ENCODE measurements at places on chromosomes 3 and 15.

GRCh38 chr3:30702828-30703397 lies 96.5 kb downstream of the TGFBR2 start:
- no peak for DNase-seq

GRCh38 chr3:122353215-122353614 lies 28.2 kb downstream of the CSTA start:
- DNase-seq: no peak

DNA sequence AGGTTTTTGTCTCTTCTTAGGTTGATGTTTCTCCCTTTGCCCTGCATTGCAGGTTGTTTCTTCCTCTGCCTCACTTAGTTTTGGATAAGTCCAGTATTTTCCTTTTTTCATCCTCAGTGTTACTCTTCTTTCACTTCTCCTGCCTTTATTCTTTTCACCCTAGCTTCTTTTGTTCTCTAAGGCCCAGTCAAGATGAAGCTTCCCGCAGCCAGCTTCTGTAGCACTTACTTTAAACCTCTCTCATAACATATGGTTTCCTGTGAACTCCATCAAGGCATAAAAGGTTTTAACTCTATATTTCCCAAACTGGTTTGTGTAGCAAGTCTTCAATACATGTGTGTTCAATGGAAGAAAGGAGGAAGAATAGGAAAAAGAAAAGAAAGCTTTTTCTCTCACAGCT lies 54.1 kb downstream of the TP63 start:
- no peak for DNase-seq

DNA sequence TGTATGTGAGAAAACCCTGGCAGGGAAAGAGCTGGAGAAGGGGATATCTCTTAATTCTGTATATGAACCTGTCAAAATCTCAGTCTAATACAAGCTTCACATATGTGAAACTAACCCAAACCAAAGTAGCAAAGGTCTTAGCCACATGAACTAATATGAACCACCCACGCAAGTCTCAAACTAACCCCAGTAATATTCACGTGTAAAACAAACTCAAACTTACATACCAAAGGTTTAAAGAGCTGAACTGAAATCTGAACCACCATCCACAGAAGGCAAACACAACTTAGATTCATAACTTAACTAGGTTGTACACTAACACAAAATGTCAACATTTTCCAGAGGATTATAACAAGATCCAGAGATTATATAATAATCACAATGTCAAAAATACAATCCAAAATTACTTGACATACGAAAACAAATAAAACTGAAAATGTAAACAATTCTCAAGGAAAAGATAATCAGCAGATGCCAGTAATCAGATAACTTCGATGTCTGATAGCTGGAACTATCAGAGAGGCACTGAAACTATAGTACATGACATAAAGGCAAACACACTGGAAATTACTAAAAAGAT lies 64.1 kb downstream of the VPS13C start:
- no peak for DNase-seq

GRCh38 chr3:34570916-34571705 lies 772.7 kb downstream of the PDCD6IP start:
- no peak for DNase-seq

DNA sequence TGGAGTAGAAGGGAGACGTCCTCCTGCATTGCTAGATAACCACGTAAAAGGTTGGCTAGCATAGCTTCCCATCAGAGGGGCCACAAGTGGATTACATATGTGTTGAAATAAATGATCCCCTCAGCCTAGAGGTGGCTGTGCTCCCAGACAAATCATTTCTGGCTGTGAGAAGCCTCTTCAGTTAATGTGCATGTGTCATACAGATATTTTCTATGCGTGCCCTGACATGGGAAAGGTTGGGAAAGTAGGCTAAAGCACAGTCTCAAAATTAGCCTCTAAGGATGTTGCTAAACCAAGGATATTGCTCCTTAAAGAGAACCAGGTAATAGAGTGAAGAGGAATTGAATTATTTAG lies 17.8 kb downstream of the USP3 start:
- no peak for DNase-seq

GRCh38 chr3:186241910-186242821 lies 119.9 kb downstream of the DGKG start:
- peak; percentile 75 for DNase-seq

DNA sequence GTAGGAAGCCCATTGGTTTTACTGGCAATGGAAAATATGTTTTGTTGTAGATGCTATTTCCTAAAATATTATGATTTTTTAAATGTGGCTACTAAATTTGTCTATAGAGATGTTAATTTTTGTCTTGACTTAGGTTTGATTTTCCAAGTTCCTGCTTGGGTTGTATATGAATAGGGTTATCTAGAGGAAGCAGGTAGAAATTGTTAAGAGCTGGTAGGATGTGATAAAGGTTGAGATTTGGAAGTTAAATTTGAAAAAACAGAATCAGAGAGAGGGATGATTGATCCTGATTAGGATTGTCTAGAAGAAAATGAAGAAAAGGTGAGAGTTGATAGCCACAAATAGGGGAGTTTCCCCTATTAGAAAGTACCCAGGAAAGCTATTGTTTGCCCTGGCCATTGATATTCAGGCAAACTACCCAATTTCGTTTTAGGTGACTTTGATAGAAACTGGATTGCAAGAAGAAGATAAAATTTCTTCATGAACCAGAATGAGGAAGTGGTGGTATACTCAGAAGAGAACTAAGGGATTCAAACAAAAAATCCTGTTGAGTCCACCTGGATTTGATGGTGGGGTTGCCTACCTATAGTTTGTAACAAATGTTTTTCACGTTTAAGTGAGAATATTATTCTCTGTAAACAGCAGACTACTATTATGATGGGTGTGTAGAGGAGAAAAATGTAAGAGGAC lies 91.2 kb upstream of the PHLDB2 start:
- no peak for DNase-seq

GRCh38 chr15:64634576-64635498 lies 140.6 kb downstream of the RBPMS2 start:
- no peak for DNase-seq

DNA sequence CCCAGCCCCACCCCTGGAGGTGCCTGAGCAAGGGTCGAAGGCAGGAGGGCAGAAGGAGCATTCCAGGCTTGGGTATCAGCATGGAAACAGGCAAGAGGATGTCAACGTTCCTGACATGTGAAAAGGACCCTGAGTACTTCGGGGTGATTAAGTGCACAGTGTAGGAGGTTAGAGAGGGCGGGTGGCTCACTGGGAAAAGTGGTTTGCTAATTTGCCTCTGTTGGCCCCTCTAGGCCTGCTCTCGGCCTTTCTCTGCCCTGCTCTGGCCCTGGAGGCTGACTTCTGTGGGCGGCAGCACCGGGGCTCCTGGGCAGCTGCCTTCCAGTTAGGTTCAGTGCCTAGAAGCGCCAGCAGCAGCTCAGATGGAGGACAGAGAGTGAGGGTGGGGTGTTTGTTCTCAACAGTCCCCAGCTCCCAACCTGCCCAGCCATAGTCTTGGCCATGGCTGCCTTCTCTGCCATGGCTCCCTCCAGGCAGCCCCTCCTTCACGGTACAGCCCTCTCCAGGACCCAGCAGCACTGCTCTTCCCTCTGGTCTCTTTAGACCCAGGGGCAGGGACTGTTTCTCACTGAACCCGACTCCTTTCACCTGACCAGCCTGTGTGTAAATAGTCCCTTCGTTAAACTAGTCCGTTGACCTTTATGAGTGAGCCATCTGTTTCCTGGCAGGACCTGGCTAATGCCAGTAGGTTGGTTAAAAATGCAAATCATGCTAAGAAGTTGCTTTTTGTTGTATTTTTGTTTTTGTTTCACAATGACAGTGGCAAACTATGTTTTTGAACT lies 107.1 kb upstream of the TPM1 start:
- DNase-seq: no peak

DNA sequence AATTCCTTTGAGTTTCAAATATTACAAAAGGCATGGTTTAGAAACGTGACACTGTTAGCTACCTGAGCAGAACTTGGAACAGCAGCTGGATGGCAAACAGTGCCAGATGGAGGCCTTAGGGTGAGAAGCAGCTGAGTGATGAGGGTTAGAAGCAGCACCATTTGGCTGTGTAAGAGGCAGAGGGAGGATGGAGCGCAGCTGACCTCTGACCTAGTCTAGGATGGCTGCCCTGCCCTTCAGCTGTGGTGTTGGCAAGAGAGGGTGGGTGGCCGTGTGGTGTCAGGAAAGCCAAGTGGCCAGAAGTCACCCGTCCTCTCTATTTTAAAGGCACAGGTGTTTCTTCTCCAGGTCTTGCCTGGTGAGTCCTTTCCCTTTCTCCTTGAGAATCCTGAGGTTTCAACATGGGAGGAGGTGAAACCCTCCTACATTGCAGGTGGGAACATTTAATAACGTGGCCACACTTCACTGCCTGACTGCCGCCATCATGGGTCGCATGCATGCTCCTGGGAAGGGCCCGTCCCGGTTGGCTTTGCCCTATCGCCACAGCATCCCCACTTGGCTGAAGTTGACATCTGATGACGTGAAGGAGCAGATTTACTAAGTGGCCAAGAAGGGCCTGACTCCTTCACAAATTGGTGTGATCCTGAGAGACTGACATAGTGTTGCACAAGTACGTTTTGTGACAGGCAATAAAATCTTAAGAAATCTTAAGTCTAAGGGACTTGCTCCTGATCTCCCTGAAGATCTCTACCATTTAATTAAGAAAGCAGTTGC lies 17.6 kb downstream of the BCL2L10 start:
- DNase-seq: no peak

- DNase-seq: peak; percentile 35
These were observed 72.3 kb upstream of the LRIG1 start for GRCh38 chr3:66572938-66573710.

DNA sequence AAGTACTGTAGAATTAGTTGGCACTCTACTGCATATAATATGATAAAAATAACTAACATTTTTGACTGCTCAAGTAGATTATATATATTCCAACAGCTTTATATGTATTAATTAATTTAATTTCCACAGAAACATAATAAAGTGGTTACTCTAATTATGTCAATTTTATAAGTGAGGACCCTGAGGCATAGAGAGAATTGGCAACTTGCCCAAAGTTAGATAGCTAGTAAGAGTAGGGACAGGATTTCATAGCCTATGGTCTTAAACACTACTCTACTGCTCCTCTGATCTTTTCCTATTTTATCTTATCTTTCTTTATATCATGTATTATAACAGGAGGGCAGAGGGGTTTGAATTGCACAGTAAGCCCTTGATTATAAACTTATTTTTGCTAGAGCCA lies 418.7 kb upstream of the SGO1 start:
- DNase-seq: no peak

DNA sequence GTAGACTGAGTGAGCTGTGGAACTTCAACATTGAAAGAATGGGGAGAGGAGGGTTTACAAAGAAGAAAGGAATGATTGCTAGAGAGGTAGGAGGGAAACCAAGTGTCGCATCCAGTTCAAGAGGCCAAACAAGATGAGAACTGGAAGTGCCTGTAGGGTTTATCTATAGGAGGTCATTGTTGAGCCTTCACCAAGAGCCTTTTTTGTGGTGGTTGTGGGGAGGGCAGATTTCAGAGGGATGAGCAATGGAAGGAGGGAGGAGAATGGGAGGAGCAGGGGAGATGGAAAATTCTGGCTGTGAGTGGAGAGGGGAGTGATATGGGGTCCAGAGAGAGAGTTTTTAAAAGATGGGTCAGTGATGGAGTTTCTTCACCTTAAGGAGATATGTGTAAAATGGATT lies 8.5 kb downstream of the PDIA5 start:
- DNase-seq: no peak

DNA sequence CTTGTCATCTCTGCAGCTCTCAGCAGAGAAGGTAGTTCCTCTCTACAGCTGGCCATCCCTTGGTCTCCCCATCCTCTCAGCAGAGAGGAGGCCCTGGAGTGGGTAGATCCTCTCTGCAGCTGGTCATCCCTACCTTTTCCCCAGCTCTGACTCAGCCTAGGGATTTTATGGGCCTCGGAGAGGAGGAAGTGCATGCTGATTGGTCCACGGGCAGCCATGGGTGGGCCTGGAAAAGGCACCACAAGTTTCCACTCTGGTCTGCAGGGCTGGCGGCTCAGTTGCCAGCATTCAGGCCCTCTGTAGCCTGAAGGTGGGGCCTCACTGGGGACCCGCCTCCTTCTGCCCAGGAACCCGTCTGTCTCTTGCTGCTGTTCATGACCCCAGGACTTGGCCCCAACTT lies 36.9 kb downstream of the NR1D2 start:
- DNase-seq: no peak

DNA sequence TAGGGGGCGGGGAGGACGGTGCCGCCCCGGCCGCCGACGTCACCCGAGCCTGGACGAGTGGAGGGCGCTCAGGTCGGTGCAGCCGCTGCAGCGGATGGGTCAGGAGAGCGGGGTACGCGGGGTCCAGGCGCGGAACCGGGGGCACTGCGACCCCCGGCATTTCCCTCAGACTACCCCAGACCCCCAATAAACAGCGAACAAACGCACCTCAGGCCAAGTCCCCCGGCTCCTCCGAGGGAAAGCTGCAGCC lies 78.9 kb downstream of the IQSEC1 start:
- DNase-seq: no peak

- no peak for DNase-seq
These were observed 25.7 kb upstream of the MYLK start for GRCh38 chr3:123909785-123910184.

DNA sequence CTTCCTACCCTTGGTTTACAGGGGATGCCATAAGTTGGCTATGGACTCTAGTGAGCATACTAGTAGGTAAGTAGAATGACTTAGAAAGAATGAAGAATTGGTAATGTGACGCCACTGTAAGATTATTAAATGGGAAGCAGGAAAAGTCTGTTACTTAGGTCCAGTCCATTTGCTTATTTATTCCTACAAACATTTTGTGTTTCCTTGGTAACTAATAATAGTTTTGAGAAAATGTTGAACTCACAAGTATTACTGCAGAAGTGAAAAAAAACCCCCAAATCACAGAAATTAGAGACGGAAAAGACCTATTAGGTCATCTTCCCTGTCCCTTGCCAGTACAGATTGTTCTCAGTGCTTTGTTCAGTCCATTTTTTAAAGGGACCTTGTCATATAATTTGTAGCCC lies 63.5 kb downstream of the CMSS1 start:
- DNase-seq: no peak

DNA sequence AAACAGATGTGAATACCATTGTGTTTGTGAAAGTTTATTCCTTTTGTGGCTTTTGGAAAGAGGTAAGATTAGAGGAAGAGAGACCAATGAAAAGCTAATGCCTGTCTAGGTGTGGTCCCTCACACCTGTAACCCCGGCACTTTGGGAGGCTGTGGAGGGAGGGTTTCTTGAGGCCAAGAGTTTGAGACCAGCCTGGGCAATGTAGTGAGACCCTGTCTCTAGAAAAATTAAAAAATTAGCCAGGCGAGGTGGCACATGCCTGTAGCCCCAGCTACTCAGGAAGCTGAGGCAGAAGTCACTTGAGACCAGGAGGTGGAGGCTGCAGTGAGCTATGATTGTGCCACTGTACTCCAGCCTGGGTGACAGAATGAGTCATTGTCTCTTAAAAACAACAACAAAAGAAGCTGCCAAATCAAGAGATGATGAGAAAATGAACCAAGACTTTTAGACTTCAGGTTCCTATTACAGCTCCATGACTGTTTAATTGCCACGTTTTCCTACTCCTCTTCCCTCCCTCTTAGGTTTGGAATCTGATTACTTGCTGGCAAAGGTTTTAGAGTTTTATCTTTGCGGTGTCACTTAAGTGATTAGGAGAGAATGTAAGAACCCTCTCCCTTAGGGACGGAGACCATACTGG lies 68.7 kb downstream of the CGNL1 start:
- DNase-seq: no peak

GRCh38 chr3:180913581-180914404 lies 1.3 kb downstream of the FXR1 start:
- no peak for DNase-seq
